ENCODE measurements at places on chromosomes 2 and 18.

- no peak for DNase-seq
These were observed 3.3 kb downstream of the TWSG1 start for GRCh38 chr18:9337873-9338272.

DNA sequence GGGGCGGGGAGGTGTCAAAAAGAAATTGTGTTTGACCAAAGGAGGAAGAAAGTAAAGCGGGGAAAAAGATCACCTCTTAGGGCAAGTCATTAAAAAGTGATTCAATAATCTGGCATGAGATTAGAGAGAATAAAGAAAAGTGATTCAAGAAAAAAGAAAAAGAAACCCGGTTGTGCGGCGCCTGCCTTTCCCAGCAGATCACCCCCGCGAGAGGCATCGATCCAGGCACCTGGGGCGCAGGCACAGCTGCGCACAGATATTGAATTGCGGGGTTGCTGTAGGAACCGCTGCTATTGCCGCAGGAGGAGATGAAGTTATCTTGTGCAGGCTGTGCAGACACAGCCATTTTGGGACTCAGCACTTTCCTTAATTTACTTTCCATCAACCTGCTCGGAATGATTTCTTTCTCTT, 71.2 kb downstream of the PLB1 start:
- DNase-seq: no peak

DNA sequence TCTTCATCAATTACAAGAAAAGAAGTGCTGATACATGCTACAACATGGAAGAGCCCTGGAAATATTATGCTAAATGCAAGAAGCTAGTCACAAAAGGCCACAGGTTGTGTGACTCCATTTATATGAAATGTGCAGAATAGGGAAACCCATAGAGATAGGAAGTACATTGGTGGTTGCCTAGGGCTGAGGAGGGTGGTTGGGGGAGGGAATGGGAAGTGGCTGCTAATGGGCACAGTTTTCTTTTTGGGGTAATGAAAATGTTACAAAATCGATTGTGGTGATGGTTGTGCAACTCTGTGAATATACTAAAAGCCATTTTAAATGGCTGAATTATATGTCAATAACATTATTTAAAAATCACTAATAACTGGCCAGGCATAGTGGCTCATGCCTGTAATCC, 24.3 kb upstream of the RESP18 start:
- no peak for DNase-seq

GRCh38 chr18:47871288-47871687, 59.2 kb downstream of the SMAD2 start:
- DNase-seq: no peak
